ENCODE measurements at places on chromosomes 16 and 17.

DNA sequence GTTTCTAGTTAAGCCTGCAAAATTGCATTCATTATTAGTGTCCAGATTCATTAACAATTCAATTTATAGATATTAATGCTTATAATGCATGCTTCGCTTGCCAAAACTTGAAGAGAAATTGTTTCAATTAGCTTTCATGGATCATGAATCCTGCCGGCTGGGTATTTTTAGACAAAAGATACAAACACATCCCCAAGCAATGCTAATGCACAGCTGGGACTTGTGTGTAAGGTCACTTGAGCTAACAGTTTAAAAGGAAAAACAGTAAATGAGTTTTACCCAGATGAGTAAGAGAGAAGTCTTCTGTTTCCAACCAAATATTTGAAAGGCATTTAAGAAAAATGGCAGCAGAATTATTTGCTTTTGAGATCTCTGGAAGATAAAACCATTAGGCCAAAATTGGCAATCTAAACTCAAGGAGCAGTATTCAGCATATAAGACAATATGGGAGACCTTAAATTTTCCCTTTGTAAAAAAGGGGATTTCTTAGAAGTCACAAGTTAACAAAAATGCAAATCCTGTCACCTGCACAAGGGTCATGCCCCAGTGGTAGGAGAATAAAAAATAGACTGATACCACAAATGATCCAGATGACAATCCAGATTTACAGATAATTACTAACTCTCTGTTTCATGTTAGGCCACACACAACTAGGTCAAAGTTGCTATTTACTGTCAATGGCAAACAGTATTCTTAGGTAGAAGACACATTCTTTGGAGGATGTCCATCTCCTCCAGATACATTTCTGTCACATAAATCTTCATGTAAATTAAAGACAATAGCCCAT is 418.4 kb upstream of the PMFBP1 start:
- DNase-seq = no peak

- no peak for DNase-seq
These were observed 15.6 kb upstream of the CLEC10A start for GRCh38 chr17:7095625-7096024.

GRCh38 chr17:17797119-17797809 is 39.5 kb downstream of the SREBF1 start:
- no peak for DNase-seq

GRCh38 chr16:83692224-83692623 is 115.6 kb upstream of the HSBP1 start:
- no peak for DNase-seq

Data from activated CD4-positive, CD25-positive, alpha-beta regulatory T cell (primary cell).